ENCODE measurements at places on chromosomes 4 and X.

DNA sequence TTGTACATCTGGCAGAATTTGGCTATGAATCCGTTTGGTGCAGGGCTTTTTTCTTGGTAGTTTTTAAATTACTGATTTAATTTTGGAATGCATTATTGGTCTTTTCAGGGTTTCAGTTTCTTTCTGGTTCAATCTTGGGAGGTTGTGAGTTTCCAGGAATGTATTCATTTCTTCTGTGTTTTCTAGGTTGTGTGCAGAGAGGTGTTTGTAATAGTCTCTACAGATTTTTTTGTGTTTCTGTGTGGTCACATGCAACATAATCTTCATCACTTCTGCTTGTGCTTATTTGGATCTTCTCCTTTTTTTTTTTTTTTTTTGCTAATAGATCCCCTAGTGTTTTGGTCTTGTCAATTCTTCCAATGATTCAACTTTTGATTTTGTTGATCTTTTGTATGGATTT, 77.6 kb downstream of the FAAH2 start:
- DNase-seq: no peak

DNA sequence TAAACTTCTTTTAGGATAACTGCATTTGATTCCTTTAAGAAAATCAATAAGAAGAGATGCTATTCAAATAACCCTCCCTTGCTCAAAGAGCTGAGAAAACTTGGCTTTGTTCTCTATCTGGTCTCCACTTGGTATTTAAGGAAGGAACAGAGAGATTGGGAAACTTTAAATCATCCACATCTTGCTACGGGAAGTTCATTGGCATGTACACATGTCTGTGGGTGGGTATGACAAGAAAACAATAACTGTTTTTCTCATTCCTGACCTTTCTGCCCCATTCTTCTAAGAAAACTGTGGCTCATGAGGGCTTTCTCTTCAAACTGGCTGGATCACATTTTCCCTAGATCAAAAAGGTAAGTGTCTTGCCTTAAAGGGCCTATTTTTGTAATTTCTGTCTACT, 6.0 kb downstream of the SEL1L3 start:
- no peak for DNase-seq

GRCh38 chrX:153761863-153762262, 2.2 kb upstream of the PLXNB3 start:
- no peak for DNase-seq

DNA sequence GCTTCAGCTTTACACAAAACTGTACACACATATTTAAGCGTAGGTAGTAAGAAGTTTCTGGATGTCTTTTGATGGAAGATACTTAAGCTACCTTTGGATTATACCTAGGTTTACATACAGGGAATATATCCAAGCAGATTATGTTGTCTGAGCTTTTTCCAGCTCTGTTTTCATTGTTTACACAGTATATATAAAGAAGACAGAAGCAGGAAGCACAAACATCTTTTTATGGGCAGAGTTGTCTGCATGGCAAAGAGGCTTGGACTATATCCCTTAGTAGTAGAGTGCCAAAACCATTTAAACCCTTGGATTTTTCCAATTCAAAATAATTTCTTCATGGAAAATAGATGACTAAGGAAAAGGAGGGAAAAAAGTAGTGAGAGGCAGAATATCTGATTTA, 329.4 kb upstream of the AGA start:
- DNase-seq: no peak

- no peak for DNase-seq
Measured at GRCh38 chrX:148960060-148960459, 459.6 kb downstream of the AFF2 start.

- no peak for DNase-seq
Measured at GRCh38 chrX:136183917-136184316, 36.6 kb downstream of the FHL1 start.

- no peak for DNase-seq
Measured at GRCh38 chr4:44535981-44536380, 87.4 kb upstream of the KCTD8 start.

DNA sequence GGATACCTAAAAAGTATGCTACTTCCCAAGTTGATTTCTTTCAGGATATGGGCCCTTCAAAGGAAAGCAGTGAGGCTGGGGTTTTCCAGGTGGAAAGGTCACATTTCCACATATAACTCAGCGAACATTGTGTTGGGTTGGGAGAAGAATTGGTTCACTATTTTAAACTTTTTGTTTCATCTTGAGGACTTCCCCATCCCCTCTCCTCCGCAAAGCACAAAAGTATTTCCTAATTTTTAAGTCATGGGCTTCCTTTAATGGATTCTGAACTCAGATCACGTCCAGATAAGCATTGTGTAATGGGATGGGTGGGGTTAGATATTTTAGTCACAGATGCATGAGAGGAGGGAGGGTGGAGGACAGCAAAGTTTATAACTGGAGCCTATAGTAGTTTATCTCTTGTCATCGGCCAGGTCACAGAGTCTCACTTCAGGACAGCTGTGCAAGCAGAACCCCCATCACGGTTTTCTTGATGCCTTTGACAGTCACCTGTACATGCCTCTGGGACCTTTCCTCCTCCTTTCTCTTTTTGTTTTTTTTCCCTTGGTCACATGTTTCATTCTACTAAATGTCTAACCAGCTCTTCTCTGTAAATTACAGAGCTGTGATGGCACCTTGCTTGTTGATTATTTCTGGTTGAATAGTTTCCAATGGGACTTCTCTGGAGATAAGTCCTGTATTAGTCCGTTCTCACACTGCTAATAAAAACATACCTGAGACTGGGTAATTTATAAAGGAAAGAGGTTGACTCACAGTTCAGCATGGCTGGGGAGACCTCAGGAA, 115.4 kb downstream of the PTTG2 start:
- DNase-seq: no peak

DNA sequence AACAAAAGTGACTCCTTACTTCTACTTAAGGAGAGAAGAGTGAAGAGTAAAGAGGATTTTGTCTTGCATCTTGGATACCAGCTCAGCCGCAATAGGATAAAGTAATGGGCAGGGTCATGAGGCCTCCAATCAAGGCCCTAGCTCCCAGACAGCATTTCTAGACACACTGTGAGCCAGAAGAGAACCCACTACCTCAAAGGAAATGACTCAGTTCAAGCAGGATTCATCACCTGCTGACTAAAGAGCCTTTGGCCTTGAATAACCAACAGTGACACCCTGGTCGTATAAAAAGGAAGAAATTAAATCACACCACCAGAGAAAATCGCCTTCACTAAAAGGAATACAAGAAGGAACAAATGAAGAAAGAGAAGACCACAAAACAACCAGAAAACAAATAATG, 416.1 kb downstream of the PCDH18 start:
- DNase-seq: no peak

GRCh38 chrX:154051201-154051810, 31.6 kb upstream of the IRAK1 start:
- peak; percentile 37 for DNase-seq

DNA sequence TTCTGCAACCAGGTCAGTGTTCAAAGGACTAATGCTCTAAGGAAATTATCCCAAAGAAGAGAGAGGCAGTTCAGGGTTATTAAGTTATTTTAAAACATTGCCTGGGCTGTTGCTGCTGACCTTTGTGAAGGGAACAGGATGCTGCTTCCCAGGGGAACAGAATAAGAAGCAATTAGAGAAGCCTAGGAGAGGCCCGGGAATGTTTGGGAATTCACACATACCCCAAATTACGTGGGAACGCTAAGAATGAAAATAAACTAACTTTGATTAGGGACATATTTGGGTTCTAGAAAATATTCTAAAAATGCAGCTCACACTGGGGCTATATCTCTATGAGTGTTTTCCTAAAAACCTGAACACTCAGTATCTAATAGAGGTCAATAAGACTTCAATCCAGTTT, 243.1 kb upstream of the FTHL17 start:
- no peak for DNase-seq

- DNase-seq: no peak
Measured at GRCh38 chrX:40579900-40580536, 752 bp upstream of the ATP6AP2 start.

- no peak for DNase-seq
Measured at GRCh38 chrX:12563121-12563520, 228.1 kb upstream of the PRPS2 start.

DNA sequence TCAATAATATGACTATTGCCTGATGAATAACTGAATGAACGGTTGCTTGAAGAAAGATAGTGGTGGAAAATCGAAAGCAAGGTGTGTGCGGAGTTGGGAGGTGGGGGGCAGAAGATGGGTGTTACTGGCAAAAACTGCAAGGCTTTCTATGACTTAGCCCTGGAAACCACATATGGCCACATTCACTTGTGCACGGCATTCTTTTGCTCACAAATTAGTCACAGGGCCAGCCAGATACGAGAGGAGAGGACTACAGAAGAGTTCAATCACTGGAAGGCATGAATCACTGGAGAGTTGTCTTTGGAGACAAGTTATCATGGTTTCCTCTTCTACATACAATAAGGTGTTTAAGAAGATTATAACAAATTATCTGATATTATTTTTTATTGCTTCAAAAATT, 626.5 kb upstream of the CPEB2 start:
- DNase-seq: no peak

- no peak for DNase-seq
Measured at GRCh38 chr4:48329193-48329592, 12.1 kb upstream of the SLAIN2 start.

GRCh38 chr4:101850698-101851097, 60.2 kb downstream of the BANK1 start:
- DNase-seq: no peak

DNA sequence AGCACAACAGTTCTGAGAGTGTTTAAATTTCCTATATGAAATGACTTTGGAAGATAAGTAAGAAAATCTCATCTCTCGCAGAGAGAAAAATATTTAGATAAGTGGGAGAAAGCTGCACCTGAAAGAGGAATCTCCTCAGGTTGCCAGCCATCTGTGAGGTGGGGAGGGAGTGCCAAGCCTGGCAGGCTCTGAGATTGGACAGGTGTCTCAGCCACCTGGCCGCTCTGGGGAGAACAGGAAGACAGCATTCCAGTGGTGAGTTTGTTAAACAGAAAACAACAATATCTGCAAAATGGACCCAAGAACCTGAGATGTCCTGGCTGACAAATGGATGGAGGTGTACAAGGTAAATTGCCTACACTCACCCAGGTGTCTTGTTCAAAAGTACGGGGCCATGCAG, 31.3 kb downstream of the EMCN start:
- no peak for DNase-seq

DNA sequence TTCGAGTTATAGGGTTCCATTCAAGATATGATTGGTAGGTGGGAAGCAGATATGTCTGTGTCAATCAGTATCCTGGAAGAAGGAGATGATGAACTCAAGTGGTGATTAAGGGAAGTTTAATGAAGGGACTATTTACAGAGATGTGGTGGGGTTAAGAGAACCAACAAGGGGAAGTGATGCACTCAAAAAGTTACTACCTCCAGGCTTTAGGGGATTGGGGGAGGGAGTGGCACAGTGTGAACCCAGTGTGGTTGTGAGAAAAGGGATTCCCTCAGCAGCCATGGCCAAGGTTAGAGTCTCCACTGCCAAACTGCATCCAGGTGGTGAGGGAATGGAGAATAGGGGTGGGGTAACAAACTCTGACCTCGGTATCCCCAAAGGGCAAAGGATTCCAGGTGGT, 27.9 kb downstream of the PKD2 start:
- no peak for DNase-seq

DNA sequence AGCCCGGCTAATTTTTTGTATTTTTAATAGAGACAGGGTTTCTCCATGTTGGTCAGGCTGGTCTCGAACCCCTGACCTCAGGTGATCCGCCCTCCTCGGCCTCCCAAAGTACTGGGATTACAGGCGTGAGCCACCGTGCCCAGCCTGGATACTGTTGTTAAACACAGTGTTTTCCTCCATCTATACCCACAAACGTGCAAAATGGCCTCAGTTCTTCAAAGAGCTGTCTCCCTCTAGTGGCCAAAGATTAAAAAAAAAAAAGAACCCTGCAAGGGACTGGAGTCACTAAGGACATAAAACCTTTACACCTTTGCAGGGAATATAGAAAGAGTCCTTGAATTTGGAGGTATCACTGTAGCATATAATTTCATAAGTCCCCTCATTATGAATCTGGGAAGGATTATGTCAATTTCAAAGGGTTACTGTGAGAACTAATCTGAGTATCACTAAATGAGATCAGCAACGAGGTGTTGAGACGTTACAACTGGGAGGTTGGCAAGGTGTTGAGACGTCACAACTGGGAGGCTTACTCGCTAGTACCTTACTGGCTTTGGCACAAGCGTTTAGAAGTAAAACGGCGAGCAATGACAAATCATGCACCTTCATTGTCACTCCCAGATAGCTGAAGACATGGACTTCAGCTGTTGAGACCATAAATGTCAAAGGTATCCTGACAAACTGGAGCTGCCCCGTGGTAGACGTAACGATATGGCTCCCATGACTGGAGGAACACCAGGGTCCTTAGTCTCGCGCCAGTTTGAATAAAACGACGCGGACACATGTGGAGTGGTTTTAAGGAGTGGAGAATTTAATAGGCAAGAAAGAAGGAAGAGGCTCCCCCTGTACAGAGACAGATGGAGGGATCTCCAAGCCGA, 33.4 kb upstream of the ENPP6 start:
- DNase-seq: no peak

DNA sequence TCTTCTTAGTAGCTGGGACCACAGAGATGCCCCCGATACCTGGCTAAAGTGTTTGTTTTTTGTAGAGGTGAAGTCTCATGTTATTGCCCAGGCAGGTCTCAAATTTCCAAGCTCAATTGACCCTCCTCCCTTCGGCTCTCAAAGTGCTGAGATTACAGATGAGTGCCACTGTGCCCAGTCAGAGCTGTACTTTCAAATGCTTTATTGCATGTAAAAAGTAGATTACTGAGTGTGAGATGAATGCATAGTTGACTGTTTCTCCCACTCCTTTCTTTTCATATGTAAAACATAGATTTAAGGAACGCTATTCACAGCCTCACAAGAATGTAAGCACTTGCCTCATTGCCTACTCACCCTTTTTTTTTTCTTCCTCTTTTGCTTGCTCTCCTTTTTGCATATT, 984.4 kb upstream of the PABPC4L start:
- no peak for DNase-seq

Data from stimulated activated CD8-positive, alpha-beta memory T cell treated with anti-CD3 and anti-CD28 coated beads, Interleukin-7, amount 100 ng/mL, for 1 hour (primary cell).